Left lung (tissue), 14 donors: ENCODE measurements at places on chromosomes 1 and 21. TPM values are rescaled to one million over a fixed set of nuclear protein-coding genes. Genes with fewer than 3 reads are reported as not detected.

The PHF13 gene
- 17.6 TPM for polyA plus RNA-seq

The CHD5 gene
- polyA plus RNA-seq: 0.12 TPM

The C1orf226 gene
- 5.3 TPM for polyA plus RNA-seq

- no peak for DNase-seq
Observed at GRCh38 chr1:150516050-150516591, 569 bp downstream of the FALEC start.

GRCh38 chr21:33206771-33207281, 22.9 kb upstream of the IFNAR2 start:
- peak; percentile 79 for DNase-seq

GRCh38 chr21:45420061-45421041, 15.4 kb downstream of the COL18A1 start:
- DNase-seq: no peak

DNA sequence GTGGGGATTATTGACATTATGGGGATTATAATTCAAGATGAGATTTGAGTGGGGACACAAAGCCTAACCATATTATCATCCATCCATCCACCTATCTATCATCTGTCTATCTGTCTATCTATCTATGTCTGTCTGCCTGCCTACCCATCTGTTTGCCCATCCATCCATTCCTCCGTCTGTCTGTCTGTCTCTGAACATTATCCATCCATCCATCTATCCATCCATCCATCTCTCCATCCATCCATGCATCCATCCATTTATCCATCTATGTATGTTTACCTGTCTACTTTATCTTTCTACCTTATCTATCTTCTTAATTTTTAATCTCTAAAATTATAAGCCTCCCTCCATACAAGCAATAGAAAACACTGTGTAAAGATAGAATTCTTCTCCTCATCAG, 47.4 kb downstream of the SH3BGR start:
- DNase-seq: no peak

DNA sequence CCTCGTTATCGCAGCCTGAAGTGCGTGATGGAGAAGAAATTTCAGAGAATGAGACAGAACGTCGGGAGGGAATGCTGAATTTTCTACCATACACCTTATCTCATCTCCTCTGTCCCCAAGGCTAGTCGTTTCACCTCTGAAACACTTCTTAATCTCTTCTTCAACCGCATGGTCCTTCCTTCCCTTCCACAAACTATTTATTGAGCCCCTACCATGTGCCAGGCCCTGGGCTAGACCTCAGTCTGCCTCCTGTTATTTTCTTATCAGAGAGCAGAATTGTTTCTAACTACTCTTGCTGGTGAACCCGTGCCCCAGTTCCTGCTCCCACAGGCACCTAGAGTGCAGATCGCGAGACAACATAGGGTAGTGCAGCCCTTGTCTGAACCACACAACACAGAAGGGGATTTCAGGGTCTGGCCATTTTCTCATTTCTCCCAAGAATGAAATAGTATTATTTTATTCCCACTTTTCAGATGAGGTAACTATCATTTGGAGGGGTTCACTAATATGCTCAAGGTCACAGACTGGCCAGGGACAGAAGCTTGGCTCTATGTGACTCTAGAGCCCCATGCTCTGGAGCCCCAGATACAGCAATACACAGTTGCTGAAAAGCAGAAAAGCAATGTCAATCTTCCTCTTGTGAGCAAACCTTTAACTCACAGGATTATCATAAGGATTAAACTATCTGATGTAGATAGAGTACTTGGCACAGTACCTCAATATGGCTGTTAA, 598 bp upstream of the ADIPOR1 start:
- DNase-seq: no peak

GRCh38 chr1:96104906-96105305, 616.7 kb upstream of the PTBP2 start:
- DNase-seq: no peak

- no peak for DNase-seq
Observed at GRCh38 chr1:64229307-64229706, 25.9 kb downstream of the UBE2U start.
